ENCODE measurements at places on chromosomes 5 and 9.

GRCh38 chr5:135697959-135698345 is 119.2 kb upstream of the CXCL14 start:
- no peak for DNase-seq

GRCh38 chr5:1217596-1218206 is 7.5 kb upstream of the SLC6A18 start:
- DNase-seq: no peak

DNA sequence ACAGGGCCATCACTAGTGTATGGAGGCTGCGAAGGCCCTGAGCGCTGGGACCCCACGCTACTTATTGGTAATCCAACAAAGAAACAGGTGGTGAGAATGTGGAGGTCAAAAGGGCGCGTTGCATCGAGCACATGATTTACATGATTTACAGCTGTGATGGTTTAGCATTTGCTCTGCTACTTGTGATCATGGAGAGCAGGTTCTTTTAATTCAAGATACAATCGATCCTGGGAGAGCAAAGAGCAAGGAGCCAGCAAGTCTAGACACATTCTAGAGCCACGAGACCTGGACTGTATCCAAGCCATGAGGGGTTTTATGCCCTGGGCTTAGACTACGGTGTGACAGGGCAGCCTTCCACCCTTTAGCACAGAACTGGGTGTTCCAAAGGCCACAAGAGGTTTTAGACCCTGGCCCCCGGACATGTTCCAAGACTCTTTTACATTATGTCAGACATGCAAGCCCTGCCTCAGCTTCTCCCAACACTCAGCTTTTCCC is 47.0 kb upstream of the CLK4 start:
- DNase-seq: no peak

DNA sequence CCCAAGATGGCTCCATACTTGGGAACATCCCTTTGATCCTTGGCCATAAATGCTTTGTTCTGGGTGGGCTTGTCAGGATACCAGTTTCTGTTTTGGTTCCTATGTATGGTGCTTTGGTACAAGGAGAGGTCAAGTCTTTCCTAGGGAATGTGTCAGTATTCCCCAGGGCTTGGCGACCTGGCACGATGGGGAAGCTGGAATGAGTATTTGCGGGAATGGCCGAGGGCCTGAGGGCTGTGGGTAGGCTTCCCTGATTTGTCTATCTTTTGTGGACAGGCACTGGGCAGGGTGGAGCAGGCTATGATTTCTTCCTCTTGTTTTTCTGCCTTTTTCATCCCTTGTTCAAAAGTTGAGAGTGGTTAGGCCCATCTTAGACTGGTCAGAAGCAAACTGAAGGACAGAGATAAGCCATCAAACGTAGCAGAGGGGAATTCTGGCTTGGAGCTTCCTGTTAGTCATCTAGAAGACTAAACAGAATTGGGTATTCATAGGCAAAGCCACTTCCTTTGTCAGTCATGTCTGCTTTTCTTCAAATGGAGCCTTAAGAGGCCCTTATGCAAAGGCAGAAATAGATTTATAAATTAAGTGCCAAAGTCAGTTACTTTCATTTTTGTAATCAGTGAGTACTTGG is 13.7 kb downstream of the DOCK2 start:
- no peak for DNase-seq

DNA sequence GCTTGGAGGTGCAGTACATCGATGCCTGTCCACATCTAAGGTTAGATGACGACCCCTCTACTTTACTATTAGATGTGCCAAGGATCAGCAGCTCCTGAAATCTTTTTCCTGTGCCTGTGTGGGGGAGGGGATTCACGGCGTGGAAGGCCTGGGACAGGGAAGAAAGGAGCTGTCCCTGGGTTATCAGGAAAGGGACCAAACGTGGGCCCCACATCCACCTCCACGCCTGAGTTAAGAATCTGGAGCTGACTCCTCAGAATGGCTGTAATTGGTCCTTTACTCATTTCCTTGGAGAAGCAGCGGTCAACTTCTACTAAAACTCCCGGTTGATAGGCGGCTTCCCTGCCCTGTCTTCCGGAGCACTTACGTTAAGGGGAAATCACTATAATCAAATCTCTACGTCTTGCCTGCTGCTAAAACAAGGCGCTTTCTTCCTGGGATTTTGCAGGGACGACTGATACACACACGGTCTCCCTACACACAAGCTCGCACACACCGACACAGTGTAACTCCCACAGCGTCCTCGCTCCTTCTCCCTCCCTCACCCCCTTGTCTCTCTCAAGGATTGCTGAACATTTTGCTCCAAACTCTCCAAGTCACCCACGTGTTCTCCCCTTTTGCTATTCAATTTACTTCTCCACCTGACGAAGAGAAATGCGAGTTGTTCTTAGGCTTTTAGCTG is 1.4 kb downstream of the PDE4D start:
- DNase-seq: no peak

- DNase-seq: no peak
Measured at GRCh38 chr9:9783711-9784110, 829.1 kb downstream of the PTPRD start.

DNA sequence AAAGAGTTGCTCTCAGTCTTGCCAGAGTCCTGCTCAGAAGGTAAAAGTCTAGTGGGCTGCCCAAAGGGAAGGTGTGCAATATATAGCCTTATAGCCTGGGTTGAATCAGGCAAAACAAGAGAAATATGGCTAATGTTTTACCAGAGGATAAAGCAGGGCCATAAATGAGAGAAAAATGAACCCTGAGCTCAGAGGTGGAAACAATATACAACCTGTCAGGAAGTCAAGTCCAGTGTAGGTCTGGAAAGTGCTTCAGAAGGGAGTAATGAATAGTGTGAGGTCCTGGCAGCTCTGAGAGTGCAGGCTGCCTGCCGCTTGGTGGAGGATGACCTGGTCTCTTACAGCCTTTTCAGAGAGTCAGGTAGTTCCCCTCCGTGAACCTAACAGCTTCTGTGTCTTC is 177.8 kb upstream of the TNC start:
- DNase-seq: no peak

- no peak for DNase-seq
Measured at GRCh38 chr5:139194486-139194885, 3.7 kb downstream of the SIL1 start.

- no peak for DNase-seq
Measured at GRCh38 chr5:138936225-138936967, 61.3 kb upstream of the LRRTM2 start.

GRCh38 chr9:132949709-132950108 is 5.3 kb upstream of the TSC1 start:
- DNase-seq: no peak

DNA sequence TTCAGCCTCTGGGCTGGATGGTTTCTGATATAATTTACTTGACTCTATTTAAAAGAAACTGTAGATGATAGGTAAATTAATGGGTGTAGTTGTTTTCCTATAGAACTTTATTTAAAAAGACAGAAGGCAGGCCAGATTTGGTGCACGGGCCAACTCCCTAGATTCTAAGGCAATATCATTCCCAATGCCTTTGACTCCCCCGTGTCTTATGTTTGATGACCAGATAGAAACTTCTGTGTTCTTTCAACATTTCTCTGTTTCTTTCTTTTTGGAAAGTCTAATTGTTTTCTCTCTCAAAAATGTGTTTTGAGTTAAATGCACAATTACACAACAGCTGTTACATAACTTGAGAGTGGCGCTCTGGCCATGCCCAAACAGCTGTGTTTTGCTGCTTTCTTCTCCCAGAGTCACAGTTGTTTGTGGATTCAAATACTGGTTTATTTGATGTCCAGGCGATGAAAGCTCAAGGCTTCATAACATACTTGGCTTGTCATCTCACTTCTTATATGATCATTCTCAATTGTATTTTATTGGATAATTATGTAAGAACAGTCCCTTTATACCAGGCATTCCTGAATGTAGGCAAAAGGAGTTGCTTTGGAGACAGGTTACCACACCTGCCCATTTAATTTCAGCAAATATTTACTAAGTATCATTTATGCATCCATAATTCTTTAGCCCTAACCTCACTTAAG is 1.7 kb upstream of the ALDH1A1 start:
- no peak for DNase-seq

All from stimulated activated CD8-positive, alpha-beta memory T cell treated with anti-CD3 and anti-CD28 coated beads, Interleukin-4, amount 100 ng/mL, for 4 hours (primary cell).